ENCODE measurements at places on chromosomes 16 and 17. TPM values are rescaled to one million over a fixed set of nuclear protein-coding genes. Genes with fewer than 3 reads are reported as not detected.
A peak's percentile ranks its signal among the peaks of the same experiment; 100 is the strongest.

DNA sequence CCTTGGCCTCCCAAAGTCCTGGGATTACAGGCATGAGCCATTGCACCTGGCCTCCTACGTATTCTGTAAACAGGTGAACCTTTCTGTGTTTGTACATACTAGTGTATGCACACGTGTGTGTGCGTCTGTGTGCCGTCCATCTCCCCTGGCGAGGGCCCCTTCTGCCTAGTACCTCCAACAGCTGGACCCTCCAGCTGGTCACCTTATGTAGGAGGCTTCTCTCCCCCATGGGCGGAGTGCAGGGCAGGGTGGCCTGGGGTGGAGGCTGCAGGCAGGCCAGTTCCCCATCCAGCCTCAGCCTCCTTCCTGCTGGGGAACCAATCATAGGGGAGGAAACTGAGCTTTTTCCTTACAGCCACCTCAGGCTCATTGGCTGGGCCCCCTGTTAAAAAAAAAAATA lies 24.4 kb upstream of the DOC2B start:
- no peaks in the 10 kb centered on the region for H3K36me3 ChIP-seq
- no peak overlapping the region for H3K27ac ChIP-seq
- DNase-seq, result no peak
- no peak overlapping the region for H3K4me3 ChIP-seq
- H3K4me1 ChIP-seq, result no peaks in the 10 kb centered on the region

GRCh38 chr17:6355196-6355595 lies 79.7 kb downstream of the AIPL1 start:
- H3K4me3 ChIP-seq, result no peak overlapping the region
- no peaks in the 10 kb centered on the region for H3K36me3 ChIP-seq
- peaks cover 29% of the 10 kb centered on the region for H3K27me3 ChIP-seq
- H3K4me1 ChIP-seq, result peaks cover 2% of the 10 kb centered on the region

DNA sequence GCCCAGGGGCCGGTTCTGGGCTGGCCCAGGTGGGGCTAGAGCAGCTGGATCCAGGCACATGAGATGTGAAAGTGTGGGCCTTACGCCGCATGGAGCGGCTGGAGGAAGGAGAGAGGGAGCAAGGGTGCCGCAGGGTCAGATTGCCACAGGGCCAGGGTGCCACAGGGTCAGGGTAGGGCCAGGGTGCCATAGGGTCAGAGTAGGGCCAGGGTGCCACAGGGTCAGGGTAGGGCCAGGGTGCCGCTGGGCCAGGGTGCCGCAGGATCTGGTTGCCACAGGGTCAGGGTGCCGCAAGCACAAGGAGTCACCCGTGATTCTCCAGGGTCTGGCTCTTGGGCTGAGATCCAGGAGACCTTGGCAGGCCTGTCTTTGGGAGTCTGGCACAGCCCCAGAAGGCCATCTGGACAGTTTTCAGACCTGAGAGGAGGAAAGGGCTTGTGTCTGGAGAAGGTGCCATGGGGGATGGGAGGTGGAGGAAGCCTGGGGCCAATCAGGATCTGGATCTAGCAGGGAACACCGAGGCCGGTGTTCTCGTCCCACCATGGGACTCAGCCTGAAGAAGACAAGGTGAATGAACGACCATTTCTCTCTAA lies 13.1 kb upstream of the LASP1NB start:
- H3K27me3 ChIP-seq, result no peaks in the 10 kb centered on the region
- no peak for DNase-seq
- H3K4me3 ChIP-seq, result no peak overlapping the region
- H3K27ac ChIP-seq, result no peak overlapping the region

DNA sequence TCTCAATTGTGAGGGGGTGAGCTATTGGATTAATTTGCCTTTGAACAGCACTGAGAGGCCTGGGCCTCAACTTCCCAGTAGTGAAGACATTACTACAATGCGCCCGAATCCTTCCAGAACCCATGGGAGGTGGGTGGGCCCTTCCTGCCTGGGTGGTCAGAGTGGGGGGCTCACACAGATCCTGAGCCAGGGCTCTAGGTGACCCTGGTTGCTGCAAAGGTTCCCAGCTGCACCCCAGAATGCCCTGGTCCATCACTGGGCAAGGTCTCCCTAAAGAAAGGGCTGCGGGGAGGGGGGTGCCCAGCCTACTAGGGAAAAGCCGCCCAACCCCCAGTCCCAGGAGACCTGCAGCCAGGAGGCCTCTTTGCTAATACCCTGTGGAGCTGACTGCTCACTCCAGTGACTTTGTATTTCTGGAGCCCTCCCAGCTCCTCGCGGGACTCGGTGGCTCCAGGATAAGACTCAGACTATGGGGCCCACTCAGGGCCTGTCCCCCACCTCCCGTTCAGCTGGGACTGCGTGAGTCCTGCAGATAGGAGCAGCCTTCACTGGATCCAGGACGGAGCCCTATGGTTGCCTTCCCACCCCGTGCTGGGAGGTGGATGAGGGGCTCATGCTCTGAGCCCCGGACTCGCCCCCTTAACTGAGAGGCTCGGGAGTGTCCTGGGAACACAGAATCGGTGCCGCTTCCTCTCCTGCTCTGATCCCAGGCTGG lies 40.2 kb downstream of the SLC7A5 start:
- DNase-seq, result no peak
- no peak overlapping the region for H3K27ac ChIP-seq
- H3K36me3 ChIP-seq, result peaks cover 38% of the 10 kb centered on the region

GRCh38 chr17:8158267-8159031 lies 4.3 kb downstream of the VAMP2 start:
- no peaks in the 10 kb centered on the region for H3K27me3 ChIP-seq
- peak overlapping the region; percentile 32 for H3K4me3 ChIP-seq
- DNase-seq, result peak; percentile 89
- peaks cover 44% of the 10 kb centered on the region for H3K4me1 ChIP-seq

GRCh38 chr16:82855471-82855870 lies 228.7 kb downstream of the CDH13 start:
- peaks cover 3% of the 10 kb centered on the region for H3K27me3 ChIP-seq
- H3K4me1 ChIP-seq, result no peaks in the 10 kb centered on the region
- H3K27ac ChIP-seq, result no peak overlapping the region
- no peak overlapping the region for H3K4me3 ChIP-seq
- no peaks in the 10 kb centered on the region for H3K36me3 ChIP-seq

GRCh38 chr16:30829130-30830071 lies 42.4 kb upstream of the ZNF629 start:
- H3K4me1 ChIP-seq, result no peaks in the 10 kb centered on the region
- H3K27ac ChIP-seq, result no peak overlapping the region
- H3K4me3 ChIP-seq, result no peak overlapping the region
- H3K27me3 ChIP-seq, result peaks cover 10% of the 10 kb centered on the region
- no peak for DNase-seq

DNA sequence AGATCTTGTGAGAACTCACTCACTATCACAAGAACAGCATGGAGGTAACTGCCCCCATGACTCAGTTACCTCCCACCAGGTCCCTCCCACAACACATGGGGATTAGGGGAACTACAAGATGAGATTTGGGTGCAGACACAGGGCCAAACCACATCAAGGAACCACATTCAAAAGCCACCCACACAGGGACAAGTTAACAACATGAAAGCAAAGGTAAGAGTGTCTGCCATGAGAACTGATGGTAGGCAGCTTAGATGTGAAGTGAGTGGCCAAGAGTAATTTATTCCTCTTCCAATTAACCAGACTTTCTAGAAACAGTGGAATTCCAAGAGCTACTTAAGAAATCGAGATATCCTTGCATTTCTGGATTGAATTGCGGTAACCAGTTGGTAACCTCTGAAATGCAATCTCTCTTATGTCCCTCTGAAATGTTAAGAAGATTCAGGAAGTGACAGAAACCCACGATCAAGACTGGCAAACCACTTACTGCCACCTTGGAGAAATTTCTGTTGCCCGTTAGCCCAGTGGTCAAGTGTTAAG lies 167.4 kb upstream of the CACNG5 start:
- no peaks in the 10 kb centered on the region for H3K27me3 ChIP-seq
- H3K4me1 ChIP-seq, result peaks cover 35% of the 10 kb centered on the region
- H3K4me3 ChIP-seq, result no peak overlapping the region
- peak overlapping the region; percentile 62 for H3K27ac ChIP-seq
- peaks cover 35% of the 10 kb centered on the region for H3K36me3 ChIP-seq

GRCh38 chr17:31392856-31393748 lies 1.6 kb downstream of the RAB11FIP4 start:
- H3K27me3 ChIP-seq, result peaks cover 51% of the 10 kb centered on the region
- DNase-seq, result no peak
- no peak overlapping the region for H3K27ac ChIP-seq
- H3K36me3 ChIP-seq, result no peaks in the 10 kb centered on the region
- peaks cover 13% of the 10 kb centered on the region for H3K4me1 ChIP-seq

- no peak overlapping the region for H3K27ac ChIP-seq
- no peak overlapping the region for H3K4me3 ChIP-seq
- H3K36me3 ChIP-seq, result no peaks in the 10 kb centered on the region
- peaks cover 28% of the 10 kb centered on the region for H3K4me1 ChIP-seq
Observed at GRCh38 chr17:64135000-64135399, 5.1 kb upstream of the ERN1 start.

- no peak overlapping the region for H3K27ac ChIP-seq
- H3K4me1 ChIP-seq, result peaks cover 12% of the 10 kb centered on the region
- no peaks in the 10 kb centered on the region for H3K36me3 ChIP-seq
- peaks cover 7% of the 10 kb centered on the region for H3K27me3 ChIP-seq
- no peak for DNase-seq
Observed at GRCh38 chr17:19726631-19727376, 10.4 kb upstream of the SLC47A2 start.

DNA sequence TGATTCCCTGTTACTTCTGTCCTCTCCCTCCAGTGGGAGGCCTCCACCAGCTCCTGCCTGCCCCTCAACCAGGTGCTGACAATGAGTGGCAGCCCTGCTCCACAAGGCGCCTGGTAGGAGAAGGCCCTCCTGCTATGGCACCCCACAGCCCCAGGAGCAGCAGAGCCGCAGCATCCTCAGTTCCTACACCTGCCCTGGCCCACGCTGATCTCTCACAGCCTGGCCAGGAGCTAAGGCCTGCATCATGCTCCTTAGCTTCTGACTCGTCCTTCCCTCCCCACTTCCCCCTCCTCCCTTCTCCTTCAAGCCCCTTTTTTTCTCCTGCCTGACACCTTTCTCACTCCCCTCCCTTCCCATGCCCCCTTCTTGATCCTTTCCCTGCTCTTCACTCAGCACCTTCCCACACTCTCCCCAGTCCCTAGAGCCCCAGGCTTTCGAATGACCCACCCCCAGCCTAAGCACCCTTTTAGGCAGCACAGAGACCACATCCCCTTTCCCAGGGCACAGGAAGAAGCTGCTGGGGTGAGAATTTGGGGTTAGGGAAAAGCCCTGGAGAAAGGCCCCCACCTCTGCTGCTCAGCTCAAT lies 6.5 kb downstream of the PROCA1 start:
- DNase-seq, result no peak
- no peaks in the 10 kb centered on the region for H3K4me1 ChIP-seq
- H3K27me3 ChIP-seq, result no peaks in the 10 kb centered on the region

DNA sequence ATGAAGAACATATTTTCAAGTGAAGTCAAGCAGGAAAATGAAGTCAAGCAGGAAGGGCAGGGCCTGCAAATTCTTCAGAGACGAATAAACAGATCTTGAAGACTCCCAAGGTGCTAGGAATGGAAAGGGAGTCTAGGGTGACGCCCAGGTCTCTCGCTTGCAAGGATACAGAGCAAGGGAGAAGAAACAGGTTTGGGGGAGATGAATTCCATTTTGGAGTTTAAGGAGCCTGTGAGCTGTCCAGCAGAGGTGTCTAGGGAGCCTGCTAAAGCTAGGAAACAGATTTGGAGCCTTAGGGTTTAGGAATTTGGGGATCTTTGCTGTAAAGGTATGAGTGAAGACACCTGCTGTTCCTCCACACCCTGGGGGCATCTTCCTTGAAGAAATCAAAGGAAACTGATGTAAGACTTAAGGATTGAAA lies 2.0 kb upstream of the UNKL start:
- H3K27me3 ChIP-seq, result no peaks in the 10 kb centered on the region
- no peak for DNase-seq
- peaks cover 42% of the 10 kb centered on the region for H3K4me1 ChIP-seq

GRCh38 chr16:1818204-1818872 lies 8.3 kb downstream of the HAGH start:
- H3K4me3 ChIP-seq, result no peak overlapping the region
- H3K27ac ChIP-seq, result no peak overlapping the region
- H3K27me3 ChIP-seq, result no peaks in the 10 kb centered on the region

- H3K36me3 ChIP-seq, result no peaks in the 10 kb centered on the region
- no peak overlapping the region for H3K4me3 ChIP-seq
- H3K27me3 ChIP-seq, result no peaks in the 10 kb centered on the region
- no peaks in the 10 kb centered on the region for H3K4me1 ChIP-seq
- DNase-seq, result no peak
Observed at GRCh38 chr17:39139161-39139511, 12.3 kb downstream of the PLXDC1 start.

DNA sequence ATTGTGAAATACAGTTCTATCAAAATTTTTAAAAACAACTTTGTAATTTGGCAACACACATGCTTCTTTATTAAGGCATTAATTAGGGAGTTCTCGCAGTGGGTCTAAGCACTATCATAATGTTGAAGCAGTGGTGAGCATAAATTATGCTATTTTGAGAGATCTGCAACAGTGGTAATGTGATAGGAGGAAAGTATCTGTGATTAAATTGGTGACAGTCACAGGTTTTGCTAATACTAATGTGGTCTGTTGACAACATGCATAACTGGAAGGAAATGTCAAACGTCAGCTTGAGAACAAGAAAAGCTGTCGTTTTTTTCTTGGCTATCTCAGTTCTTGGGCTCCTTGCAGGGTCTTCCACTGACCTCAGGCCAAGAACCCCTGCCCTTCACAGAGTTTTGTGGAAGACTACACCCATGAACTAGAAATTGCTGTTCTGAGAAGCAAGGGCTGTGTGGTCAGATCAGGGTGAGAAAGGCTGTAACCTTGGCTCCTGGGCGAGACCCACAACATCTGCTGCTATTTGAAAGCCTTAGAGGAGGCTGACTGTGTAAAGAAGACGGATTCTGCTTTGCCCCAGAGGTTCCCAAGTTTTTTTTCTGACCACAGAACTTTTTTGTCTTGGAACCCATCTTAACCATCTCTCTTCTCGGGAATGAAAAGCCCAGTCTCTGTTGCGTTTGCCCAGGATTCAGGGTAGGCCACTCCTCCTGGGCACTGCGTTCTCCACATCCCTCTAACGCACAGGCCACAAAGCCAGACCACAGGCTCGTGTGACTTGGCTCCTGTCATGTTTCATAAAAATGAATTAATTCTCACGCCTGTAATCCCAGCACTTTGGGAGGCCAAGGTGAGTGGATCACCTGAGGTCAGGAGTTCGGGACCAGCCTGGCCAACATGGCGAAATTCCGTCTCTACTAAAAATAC lies 13.9 kb downstream of the ATP2A1 start:
- H3K4me1 ChIP-seq, result no peaks in the 10 kb centered on the region
- DNase-seq, result no peak
- H3K4me3 ChIP-seq, result no peak overlapping the region
- H3K36me3 ChIP-seq, result no peaks in the 10 kb centered on the region
- H3K27me3 ChIP-seq, result no peaks in the 10 kb centered on the region

GRCh38 chr16:67766291-67766690 lies 40.1 kb downstream of the RANBP10 start:
- H3K36me3 ChIP-seq, result peaks cover 19% of the 10 kb centered on the region
- no peak overlapping the region for H3K27ac ChIP-seq
- peaks cover 7% of the 10 kb centered on the region for H3K4me1 ChIP-seq
- H3K27me3 ChIP-seq, result no peaks in the 10 kb centered on the region
- no peak for DNase-seq

GID4 gene
- total RNA-seq, result 9.3 TPM

NPIPB5 gene
- total RNA-seq, result 163 TPM

CCL3 gene
- 112 TPM for total RNA-seq

CA7 gene
- not detected for total RNA-seq

TBC1D3I gene
- total RNA-seq, result 0.15 TPM
